ENCODE measurements at places on chromosomes 5 and 9.

DNA sequence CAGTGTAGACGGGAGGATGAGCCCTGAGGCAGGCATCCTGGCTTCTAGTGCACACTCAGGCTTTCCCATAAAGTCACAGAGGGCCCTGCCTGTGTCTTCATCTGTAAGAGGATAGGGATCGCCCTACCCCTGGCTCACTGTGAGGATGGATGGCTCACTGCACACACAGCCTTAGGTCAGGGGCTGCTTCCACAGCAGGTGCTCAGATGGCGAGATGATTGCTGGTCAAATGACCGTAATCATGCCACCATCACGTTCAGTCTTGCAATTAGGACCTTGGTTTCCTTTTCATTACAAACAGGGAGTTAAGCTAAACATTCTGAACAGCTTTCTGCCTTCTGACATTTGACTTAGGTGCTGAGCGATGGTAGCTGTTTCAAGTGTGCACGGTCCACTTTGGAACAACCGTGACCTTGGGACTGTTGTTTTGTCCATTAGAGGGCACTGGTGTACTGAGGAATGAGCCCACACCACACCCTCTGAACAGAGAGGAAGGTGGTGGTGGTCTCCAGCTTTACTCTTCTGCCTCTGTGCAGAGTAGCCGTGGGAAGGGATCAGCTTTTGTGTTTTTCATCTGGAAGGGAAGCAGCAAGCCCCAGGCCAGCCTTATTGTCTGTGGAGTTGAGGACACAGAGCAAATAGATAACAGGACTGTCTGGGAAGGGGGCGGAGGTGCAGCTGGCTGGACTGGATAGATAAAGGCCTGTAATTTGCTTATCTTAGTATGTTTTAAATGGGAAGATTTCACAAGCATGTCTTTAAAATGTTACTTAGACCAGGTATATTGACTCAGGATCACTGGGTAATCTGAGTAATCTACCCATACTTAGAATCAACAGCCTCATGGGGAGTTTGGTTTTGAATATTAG lies 183.1 kb downstream of the TRIO start:
- DNase-seq: no peak

GRCh38 chr5:141101059-141101458 lies 786 bp downstream of the PCDHB3 start:
- no peak for DNase-seq

DNA sequence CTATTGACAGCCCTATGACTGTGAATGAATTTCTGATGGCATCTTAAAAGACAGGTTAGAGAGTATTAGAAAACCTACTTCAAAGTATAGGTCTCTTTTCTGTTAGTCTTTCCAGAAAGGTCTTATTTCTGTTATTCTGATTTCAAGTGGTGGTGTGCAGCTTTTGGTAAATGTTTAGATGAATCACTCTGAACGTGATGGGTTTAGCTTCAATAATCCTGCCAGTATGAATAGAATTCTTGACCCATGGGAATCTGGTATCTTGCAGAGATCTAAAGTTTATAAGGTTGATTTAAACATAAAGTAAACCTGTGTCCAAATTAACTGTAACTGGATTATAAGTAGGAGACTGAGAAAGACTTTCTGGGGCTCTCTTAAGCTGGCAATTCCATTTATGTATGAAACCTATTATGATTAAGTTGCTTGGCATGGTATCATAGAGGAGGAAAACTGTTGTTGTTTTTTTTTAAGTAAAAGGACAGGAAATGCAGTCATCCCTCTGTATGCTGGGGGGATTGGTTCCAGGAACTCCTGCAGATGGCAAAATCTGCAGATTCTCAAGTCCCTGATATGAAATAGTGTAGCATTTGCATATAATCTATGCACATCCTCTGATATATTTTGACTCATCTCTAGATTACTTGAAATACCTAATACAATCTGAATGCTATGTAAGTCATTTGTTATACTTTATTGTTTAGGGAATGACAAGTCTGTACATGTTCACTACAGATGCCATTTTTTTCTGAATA lies 77.0 kb upstream of the ADAMTS19 start:
- no peak for DNase-seq

DNA sequence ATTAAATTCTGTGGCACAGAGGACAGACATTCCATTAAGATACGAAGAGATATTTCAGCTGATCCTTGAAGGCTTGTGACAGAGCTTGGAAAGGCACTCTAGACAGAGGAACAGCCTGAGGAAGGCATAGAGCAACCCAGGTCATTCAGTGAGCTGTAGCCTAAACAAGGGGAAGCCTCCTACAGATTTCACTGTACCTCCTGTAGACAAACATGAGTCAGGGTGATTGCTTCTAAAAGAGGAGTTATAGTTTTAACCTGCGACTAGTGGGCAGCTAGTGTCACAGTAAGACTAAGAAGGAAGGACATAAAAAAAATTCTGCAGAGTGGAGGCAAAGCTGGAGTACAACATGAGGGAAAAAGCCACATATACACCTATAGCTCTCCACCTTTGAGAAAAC lies 43.5 kb upstream of the ANKDD1B start:
- no peak for DNase-seq

DNA sequence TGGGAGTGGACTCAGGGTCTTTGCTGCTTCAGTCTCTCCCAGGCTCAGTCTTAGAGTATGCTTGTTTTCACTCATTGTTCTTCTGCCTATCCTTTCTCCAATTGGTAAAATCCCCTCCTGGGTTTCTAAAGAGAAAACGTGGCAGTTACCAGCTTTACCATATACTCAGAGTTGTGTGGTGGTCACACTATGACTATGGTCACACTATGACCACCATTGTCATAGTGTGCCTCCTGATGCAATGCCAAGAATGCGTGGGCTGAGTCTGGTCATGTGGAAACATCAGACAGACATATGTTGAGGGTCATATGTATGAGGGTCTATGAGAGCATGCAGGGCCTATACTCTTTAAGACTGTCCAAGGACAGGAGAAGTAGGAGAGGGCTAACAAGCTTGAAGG lies 326.5 kb upstream of the PRR16 start:
- DNase-seq: no peak

DNA sequence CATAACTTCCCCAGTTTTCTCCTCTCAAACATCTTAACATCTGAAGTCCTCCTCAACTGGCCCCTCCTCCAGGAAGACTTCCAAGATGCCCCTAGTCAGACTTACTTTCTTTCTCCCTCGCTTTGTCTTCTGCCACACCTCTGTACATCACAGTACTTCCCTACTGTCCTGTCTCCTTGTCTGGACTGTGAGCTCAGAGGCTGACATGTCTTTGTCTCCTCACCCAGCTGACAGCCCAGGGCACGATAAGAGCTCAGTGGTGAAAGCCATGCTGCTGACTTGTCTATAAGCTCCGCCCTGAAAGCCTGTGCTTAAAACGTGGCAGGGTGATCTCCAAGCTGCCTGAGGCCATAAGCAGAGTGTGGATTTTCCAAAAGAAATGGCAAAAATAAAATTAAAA lies 33.0 kb upstream of the SLC25A51 start:
- no peak for DNase-seq

GRCh38 chr9:86697213-86697612 lies 250.1 kb downstream of the GAS1 start:
- DNase-seq: no peak

All from activated T-helper 1 cell treated with anti-CD3 and anti-CD28 coated beads, Interleukin-2, amount 50 U/mL, for 16 hours (primary cell).